ENCODE measurements at places on chromosomes 5 and 9. TPM values are rescaled to one million over a fixed set of nuclear protein-coding genes. Genes with fewer than 3 reads are reported as not detected.

GRCh38 chr5:1779782-1780613 lies 19.6 kb downstream of the MRPL36 start:
- DNase-seq: no peak

GRCh38 chr5:178537467-178538371 lies 52.5 kb downstream of the COL23A1 start:
- no peak for DNase-seq

DNA sequence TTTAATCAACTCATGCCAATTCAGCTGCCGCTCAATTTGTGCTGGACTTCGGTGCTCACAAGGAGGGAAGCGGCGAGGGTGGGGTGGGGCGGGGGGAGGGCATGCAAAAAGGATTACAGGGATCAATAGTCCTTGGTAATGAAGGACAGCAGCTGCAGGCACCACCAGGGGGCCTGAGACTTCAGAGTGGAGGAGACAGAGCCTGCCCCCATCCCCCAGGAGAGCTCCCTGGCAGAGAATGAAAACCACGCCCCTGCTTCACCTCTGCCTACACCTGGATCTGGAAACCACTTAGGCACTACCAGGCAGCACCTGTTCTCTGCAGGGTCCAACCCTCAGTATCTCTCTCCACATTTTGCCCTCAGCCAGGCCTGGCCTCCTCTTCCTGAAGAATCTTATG lies 155.6 kb downstream of the TRIM32 start:
- DNase-seq: no peak

DNA sequence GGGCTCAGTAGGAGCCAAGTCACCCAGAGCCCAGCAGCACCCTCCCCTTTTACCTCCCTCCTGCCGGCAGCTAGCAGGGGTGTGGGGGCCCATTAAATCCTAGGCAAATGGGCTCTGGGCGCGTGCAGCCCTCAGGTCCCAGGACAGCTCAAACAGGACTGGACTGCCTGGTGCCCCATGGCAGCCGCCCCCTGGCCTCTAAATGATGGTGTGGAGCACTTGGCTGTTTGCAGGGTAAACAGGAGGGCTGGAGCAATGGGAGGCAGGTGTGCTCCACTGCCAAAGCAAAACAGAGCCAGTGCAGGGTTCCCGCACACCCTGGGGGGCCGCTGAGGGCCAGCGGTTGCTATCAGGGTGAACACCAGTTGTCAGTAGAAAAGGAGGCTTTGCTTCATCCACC lies 55.9 kb upstream of the C5orf58 start:
- DNase-seq: no peak

DNA sequence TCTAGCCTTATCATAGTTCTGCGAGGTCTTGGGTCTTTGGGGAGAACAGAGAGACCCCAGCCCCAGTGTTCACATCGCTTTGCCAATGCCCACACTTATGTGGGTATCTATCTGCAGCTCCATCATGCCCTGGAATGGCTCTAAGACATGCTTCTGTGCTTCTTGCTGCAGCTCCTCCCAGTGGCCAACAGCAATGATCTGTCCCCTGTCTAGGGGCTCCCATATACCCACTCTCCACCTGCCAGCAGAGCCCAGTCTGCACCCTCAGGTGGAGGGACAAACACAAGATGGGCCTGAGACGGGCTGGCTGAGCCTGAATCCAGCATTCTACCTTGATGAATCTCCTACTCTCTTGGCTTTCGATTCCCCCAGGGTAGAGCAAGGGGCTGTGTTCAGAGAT lies 14.6 kb upstream of the DAP start:
- no peak for DNase-seq

GRCh38 chr5:36079200-36079781 lies 12.6 kb upstream of the UGT3A2 start:
- DNase-seq: no peak

The SPAG8 gene
- 3.4 TPM for total RNA-seq

GRCh38 chr9:109560470-109561132 lies 62.5 kb upstream of the PTPN3 start:
- peak; percentile 23 for DNase-seq

GRCh38 chr9:81759680-81760215 lies 70.4 kb upstream of the TLE1 start:
- no peak for DNase-seq

GRCh38 chr5:147578228-147579024 lies 68.6 kb upstream of the DPYSL3 start:
- DNase-seq: no peak

- DNase-seq: no peak
Observed at GRCh38 chr5:92775711-92776615, 805.1 kb downstream of the NR2F1-AS1 start.

- DNase-seq: no peak
Observed at GRCh38 chr9:135273008-135273407, 185.5 kb downstream of the OLFM1 start.

- no peak for DNase-seq
Observed at GRCh38 chr5:79663212-79663611, 26.4 kb upstream of the CMYA5 start.

GRCh38 chr5:107476783-107477182 lies 194.0 kb downstream of the EFNA5 start:
- no peak for DNase-seq

DNA sequence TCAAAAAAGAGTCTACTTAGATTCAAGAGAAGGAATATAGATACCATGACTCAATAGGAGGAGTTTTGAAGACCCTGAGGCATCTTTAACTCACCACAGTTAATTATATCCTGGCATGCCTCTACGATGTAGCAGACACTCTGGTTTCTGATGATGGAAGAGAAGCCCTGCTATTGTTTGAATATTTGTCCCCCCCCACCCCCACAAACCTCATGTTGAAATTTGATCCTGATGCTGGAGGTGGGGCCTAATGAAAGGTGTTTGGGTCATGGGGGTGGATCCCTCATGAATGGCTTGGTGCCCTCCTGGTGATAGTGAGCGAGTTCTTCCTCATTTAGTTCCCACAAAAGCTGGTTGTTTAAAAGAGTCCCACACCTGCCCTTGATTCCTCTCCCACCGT lies 147.9 kb upstream of the TBCA start:
- no peak for DNase-seq

- DNase-seq: no peak
Observed at GRCh38 chr5:69517763-69518212, 25.2 kb downstream of the OCLN start.

GRCh38 chr5:91357012-91357634 lies 26.0 kb downstream of the ARRDC3 start:
- no peak for DNase-seq

DNA sequence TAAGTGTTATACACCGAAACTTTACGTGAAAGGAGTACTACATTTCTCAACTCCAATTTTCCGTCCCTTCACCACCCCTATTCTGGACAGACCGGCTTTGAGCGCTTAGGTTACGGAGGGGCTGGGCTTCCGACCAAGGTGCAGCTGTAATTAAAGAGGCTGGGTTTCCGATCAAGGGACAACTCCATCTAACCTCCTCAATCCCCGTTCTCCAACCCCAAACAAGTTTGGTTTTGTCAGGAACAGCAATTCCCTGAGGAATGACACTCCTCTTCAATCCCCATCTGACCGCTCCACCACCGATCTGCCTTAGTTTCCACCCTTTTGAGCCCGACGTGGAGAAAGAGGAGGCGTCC lies 577 bp downstream of the TUT7 start:
- DNase-seq: no peak

DNA sequence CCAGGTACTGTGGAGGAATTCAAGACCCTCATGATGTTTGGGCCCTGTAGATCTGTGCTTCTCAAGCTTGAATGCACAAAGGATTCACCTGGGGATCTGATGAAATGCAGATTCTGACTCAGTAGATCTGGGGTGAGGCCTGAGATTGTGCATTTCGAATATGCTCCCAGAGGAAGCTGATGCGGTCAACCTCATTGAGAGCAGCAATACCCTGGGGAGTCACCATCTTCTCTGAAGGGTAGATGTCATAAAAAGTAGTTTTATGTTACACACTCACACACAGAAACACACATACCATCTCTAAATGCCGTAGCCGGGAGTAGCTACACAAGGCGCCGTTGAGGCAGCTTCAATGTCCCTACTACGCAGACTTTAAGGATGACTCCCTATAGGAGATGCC lies 55.8 kb upstream of the CPEB4 start:
- DNase-seq: no peak

DNA sequence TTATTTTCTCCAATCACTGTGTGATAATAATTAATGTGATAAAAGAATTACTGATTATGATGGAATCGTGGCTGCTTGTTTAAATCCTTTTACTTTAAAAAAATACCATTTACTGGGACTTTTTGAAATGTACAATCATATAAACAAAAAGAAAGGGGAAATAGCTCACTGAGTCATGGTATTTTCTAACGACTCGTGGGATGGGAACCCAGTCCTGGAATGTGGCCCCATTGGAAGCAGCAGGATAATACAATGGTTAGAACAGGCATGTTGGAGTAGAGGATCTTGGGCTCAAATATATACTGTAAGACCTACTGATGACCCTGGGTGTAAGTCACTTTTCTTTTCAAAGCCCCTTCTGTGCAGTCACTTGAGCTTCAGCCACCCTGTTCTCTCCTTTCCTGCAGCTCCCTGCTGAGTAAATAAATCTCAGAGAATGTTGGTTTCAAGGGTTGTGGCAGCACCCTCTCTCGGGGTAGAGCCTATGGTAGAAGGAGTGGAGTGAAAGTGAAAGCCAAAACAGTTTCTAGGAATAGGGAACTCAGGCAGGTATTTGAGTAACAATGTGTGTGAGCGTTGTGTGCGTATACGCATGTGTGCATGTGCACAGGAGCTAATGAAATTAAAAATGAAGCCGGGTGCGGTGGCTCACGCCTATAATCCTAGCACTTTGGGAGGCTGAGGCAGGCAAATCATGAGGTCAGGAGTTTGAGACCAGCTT lies 40.8 kb upstream of the LARP1 start:
- DNase-seq: no peak

GRCh38 chr9:35652829-35653209 lies 2.1 kb upstream of the SIT1 start:
- DNase-seq: no peak

DNA sequence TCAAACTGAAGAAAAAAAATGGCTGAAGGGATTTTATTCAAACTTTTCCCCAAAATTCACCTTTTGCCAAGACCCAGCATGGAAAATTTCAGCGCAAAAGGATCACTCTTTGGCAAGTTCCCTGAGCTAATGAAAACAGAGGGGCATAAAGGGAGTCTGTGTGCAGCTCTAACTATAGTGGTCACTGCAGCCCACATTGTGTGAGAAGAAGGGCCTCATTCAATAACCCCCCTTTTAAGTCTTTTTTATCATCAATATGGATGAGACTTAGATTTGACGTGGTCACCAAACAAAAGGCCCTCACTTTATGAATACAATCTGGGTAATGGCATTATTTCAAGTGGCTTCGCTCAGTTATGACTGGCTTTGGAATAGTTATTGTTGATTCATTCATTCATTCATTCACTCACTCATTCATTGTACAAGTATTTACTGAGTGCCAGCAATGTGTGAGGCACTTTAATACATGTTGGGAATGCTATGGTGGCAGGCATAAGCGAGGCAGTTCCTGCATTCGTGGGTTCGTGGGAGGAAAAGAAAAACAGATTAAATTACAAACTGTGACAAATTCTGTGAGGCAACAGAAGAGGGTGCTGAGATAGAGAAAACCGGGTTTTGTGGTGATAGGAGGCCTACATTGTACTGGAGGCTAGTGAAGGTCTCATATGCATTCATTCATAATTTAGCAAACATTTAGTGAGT lies 145.7 kb upstream of the KLF4 start:
- DNase-seq: no peak

DNA sequence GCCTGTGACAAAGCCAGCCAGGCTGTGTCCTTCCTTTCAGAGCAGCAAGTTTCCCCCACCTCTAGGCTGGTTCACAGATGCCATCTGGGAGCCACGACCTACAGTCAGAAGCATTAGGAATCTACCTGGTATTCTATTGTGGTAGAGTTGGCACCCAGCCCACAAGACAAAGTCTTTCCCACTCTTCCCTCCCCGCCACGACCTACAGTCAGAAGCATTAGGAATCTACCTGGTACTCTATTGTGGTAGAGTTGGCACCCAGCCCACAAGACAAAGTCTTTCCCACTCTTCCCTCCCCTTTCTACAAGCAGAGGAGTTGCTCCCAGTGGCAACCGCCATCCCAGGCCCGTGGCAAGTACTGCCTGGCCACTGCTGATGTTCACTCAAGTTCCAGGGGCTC lies 157.8 kb upstream of the TNC start:
- DNase-seq: no peak

DNA sequence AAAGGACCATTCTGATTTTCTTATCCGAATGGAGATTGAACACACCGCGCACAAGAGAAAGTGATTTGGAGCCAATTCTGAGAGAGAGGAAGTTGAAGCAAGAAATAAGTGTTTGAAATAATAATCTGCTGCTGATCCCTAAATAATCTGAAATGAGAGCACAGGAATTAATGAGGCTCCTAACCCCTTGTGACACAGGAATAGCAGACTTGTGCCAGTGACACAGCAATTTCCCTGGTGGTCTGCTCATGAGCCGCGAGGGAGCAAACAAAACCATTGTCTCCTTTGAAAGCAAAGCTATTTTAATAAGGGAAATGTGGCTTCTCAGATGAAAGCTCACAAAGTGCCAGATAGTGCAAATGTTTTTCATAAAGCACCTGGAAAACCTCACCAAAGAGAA lies 936.1 kb upstream of the WWC1 start:
- DNase-seq: no peak

The NUP214 gene
- total RNA-seq: 24.7 TPM

The TIMD4 gene
- not detected for total RNA-seq

The ZDHHC11 gene
- 18.7 TPM for total RNA-seq

GRCh38 chr5:7904170-7904569 lies 35.2 kb downstream of the MTRR start:
- DNase-seq: no peak

DNA sequence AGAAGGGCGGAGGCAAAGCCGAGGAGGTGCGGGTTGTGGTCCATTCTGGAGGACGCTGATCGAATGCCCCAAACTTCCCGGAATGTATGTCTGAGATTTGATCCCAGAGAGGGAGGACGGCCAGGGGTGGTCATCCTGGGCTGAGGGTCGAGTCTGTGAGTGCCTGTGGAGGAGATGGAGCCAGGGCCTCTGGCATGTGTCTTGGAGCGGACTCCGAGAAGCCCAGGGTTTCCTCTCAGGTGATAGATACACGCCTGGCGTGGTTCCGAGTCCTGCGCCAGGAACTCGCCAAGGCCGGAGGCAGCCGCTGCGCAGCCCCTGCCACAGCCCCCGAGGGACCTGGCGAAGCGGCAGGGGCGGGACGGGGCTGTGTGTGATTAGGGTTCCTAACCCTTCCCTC lies 363 bp downstream of the ZNF454 start:
- DNase-seq: peak; percentile 30

DNA sequence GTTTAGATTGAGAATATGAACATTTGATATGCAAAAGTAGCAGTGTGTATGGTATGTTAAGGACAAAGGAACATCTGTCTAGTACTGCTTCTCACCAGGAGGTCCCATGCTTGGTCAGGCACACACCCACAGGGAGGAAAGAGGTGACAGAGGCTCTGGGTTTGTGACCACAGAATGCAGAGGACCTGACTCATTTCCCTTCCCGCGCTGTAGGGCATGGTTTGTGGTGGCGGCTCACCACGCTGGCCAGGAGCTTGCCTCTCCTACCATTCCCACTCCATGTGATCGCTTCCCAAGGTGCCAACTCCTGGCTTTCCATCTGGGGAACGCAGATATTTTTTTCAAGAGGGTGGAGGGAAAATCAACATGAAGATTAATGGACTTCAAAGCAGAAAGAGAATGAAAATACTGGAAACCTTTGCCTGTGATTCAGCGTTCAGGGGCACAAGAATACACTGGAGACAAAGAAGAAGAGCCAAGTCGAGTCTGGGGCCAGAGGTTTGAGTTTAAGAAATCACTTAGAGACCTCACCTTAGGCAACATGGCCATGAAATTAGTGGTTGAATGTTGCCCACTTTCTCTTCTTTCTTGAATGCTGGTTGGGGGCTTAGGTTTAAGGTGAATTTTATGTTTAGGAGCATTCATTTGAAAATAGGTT lies 477.8 kb downstream of the CCDC171 start:
- DNase-seq: no peak

The KIF24 gene
- total RNA-seq: 0.63 TPM

Measured in left ventricle myocardium inferior (tissue), 1 donor.